ENCODE measurements at places on chromosomes 5 and 9. TPM values are rescaled to one million over a fixed set of nuclear protein-coding genes. Genes with fewer than 3 reads are reported as not detected.

PRUNE2 gene
- polyA plus RNA-seq = 0.40 TPM

GRCh38 chr5:28174691-28175090 lies 1136.3 kb upstream of the CDH9 start:
- DNase-seq = no peak

SLC6A7 gene
- polyA plus RNA-seq = not detected

DNA sequence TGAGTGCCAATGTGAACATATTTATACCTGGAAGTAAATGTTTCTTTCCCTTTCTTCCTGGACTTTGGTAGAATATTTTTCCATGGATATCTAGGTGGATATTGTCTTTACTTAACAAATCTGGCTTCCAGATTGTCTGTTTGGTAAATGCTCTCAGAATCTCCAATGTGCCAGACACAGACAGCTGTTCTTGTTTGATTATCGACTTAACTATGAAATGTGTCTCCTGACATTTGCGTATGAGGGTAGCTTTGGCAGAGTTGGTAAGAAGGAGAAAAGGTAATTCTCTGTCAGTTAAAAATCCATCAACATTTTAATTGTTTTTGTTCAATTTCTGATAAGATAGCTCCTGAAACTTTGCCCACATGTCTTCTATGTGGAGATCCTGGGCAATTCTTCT lies 196.4 kb upstream of the NUDT12 start:
- DNase-seq = no peak

GRCh38 chr9:113879318-113879717 lies 3.2 kb downstream of the ZNF618 start:
- no peak for DNase-seq

DNA sequence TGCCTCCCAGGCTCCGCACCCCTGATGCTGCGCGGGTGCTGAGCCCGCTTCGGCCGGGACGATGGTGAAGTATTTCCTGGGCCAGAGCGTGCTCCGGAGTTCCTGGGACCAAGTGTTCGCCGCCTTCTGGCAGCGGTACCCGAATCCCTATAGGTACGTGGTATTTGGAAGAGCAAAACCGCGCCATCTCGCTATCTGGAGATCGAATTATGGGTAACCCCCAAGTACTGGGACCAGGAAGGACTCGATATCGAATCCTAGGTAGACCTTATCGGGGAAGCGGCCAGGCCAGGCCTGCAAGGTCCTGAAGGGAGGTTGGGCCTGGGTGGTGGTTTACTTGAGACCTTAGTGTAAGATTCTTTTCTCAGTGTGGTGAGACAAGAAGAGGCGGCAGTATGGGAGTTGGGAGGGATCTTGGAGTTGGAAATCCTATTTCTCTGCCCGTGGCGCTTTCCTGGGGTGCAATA lies 359 bp downstream of the PRELID1 start:
- no peak for DNase-seq

KIF12 gene
- 0.11 TPM for polyA plus RNA-seq
